BE2C (cell line): ENCODE measurements at places on chromosomes 16 and 17.

DNA sequence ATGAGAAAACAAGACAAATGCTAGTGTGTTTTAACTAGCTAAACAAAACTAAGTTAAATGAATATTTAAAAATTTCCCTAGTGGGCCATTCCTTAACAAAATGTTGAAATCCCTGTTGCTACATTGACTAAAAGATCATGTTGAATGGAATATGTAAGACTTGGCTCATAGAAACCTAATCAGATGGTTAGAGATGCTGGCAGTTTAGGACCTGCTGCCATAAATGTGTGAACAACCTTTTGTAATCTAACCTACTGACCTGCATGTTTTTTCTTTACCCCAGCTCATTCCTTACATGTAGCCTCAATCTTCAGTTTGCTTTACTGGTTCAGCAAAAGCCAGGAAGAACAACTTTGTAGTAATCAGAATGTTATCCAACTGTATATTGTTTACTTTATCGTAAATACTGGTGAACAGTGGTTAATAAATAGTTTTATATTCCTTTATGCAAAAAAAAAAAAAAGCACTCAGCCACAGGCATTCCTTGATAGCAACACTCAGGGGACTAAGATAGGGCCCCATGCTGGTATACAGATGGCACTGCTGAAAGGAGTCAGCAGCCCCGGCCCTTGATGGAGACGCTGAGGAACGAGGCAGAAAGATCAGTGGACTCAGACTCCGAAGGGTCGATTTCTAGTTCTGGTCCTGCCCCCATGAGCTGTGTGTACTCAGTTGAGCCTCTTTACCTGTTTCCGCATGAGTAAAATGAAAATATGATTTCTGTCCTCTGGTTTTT, 78.2 kb downstream of the MARF1 start:
- no peak for DNase-seq

GRCh38 chr17:66460558-66460957, 158.1 kb downstream of the PRKCA start:
- DNase-seq: no peak

DNA sequence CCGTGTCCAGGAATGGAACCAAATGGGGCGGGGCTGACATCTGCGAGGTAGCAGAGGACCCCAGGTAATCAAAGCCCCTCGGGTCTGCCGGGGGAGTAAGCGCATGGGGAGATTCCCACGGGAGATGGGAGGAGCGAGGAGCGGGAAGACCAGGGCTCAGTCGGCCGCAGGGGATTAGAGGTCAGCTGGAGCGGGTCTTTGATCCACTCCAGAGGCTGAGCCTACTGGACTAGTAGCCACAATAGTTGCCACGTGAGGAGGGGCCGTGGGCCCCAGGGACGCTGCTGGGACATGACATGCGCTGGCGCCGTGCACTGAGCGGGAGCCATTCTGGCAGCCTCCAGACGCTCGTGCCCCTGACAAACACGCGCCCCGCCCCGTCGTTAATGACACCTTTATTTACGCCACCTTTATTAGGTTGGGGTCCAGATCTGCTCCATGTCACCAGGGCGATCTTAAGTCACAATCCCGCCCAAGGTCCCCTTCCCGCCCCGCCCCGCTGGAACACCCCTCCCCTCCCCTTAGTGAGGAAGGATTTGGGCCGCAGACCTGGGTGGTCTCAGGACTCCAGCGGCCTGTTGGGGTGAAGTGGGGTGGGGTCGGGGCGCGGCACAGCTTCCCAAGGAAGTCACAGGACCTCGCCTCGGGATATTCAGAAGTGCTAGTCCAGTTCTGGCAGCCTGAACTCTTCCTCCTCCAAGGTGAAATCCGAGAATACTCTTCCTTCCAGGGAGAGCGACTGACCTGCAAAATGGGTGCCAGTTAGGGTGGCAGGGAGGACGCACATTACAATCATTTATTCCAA, 15.0 kb downstream of the PPY start:
- no peak for DNase-seq

- peak; percentile 74 for DNase-seq
Observed at GRCh38 chr16:1036726-1037393, 35.7 kb upstream of the SSTR5 start.

- no peak for DNase-seq
Observed at GRCh38 chr16:6751191-6751590, 581.5 kb upstream of the RBFOX1 start.
